Central memory CD4-positive, alpha-beta T cell (primary cell): ENCODE measurements at places on chromosomes 6 and 20.
A peak's percentile ranks its signal among the peaks of the same experiment; 100 is the strongest.

DNA sequence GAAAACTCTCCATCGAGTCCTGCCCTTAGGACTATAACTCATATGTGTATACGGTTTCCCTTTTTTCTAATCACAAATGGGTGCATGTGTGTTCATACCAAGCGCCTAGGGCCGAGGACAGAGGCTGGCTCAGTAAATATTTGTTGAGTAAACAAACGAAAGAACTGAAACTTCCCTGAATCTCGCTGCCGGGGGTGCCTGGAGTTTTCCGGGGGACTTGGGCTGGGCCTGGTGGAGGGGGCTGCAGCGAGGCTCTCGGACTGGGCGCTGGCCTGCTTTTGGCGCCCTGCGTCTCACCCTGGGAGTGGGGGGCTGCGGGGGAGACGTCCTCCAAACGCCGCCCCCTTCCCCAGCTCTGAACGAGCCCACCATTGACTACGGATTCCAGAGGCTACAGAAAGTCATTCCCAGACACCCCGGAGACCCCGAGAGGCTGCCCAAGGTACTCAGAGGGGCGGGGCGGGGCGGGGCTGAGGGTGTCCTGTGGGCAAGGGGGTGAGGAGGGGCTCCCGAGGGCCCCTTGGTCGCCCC is 49.0 kb downstream of the CPXM1 start:
- no peak for DNase-seq

- no peak for DNase-seq
Observed at GRCh38 chr6:26194816-26195375, 107.7 kb downstream of the HFE start.

- DNase-seq, result no peak
Observed at GRCh38 chr20:48148916-48149672, 363.8 kb upstream of the SULF2 start.

DNA sequence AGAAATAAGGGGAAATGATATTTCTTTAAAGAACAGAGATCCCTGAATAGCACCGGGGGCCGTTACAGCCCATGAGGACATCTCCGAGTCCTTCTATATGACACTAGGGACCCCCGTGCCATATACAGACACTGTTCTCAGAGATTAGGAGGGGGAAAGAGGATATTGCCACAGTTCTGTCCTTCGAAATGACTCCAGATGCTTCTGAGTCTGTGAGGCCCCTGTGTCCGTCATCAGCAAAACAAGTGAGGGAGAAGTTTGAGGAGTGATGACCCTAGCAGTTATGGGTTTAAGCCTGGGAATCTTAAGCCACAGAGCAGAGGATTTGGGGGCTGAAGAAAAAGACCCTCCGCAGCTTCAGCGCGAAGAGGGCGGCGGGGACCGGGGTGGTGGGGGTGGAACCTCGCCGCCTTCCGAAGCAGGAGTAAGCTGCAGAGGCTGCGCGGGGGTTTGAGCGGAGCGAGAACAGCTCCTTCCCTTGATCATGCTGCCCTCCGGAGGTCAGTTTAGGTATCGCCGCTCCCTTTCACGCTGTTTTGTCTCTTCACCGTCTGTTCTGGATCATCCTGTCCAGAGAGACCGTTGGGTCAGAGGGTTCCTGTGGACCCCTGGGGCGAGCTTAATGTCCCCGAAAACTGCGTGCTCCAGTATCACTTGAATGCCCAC is 23.6 kb downstream of the VPS52 start:
- DNase-seq, result peak; percentile 83

DNA sequence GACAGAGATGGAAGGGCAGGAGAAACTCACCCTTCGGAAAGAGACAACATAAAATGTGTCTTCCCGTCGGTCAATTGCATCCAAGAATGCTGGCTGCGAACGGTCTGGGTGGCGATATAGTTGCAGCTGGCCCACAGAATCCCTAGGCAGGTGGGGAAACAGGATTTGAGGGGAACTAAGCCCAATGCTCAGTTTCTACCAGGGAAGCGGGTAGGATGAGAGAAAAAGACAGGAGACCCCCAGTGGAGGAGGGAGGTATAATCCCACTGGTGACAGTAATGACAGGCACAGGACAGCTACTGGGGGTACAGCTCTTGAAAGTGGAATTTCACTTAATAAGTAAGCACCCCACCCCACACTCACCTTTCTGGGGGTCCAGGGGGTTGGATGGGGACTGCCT is 7.5 kb upstream of the TNXB start:
- no peak for DNase-seq

DNA sequence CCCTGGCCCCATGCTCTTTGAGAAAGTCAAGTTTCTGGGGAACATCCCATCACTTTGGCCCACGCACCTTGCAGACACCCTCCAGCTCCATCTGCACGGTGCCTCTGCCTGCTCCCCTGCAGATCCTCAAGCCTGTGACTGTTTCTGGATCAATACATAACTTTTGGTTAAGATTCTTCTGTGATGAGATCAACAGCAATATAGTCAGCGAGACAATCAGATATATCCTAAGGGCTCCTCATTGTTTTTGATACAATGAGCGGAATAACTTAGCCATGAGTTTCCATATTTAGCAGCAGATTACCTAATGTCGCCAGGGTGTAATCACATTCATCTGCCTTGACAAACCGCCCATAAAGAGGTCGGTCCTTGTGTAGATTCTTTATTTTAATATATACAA is 109.3 kb upstream of the MTHFD1L start:
- DNase-seq, result no peak

DNA sequence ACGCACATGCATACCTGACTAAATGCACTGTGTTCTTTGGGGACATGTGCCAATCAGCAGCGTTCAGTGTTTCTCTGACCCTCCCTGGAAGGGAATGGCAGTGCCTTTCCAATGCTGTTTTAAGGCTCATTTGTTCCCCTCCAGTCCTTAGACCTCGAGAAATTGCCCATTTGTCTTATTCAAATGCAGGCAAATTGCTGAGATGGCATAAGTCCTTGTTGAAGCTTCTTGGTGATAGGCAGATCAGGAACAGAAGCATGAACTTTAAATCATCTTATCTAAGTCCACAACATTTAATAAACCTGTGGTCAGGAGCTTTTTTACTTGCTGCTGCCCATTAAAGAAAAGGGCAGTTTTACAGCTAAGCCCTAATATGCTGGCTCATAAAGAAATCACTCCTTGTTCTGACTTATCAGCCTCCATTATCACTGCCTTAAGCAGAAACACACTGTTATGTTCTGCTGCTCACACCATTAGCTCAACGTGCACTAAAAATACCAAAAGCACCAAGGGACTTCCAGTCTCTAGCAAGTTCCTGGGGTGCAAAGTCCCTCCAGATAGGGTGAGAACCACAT is 112.9 kb upstream of the LRFN2 start:
- no peak for DNase-seq

- DNase-seq, result no peak
Observed at GRCh38 chr6:166456395-166457156, 73.8 kb upstream of the MPC1 start.

DNA sequence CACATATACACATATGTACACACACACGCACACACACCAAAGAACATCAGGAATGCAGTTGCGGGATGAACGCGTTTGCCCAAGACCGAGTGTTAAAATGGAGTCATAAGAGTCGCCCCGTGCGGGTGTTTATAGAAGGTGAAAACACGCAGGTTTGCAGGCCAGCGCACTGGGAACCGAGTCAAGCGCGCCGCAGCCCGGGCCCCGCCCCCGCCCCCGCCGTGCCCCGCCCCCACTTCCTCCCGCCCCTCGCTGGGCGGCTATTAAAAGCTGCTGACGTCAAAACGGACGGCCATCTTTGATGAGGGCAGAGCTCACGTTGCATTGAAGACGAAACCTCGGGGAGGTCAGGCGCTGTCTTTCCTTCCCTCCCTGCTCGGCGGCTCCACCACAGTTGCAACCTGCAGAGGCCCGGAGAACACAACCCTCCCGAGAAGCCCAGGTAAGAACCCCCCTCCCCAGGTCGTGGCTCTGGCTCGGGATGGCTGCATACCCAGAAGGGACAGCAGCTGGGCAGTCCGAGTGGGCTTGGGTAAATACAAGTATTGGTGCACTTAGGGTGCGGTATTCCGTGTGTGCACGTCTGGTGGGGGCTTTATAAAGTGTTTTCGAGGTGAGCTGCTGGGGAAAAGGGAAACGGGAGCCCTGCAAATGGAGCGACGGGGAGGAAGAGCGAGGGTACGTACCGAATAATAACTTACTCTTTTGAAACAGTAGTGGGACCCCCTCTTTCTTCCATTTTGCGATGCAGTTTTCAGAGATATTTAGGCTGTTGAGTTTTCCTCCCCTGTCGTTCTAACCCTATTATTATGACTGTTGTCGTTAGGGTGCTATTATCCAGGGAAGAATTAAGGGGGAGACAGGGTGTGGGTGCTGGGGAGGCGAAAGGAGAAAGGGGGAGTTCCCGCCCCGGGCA is at the start of gene SNAP25:
TSS of gene SNAP25 (plus strand) at position 295 of the 916 bp plus-strand sequence. CDS start 56,662 bp downstream, outside the sequence.
- DNase-seq, result peak; percentile 33

GRCh38 chr6:34810017-34810882 is 18.4 kb downstream of the BLTP3A start:
- no peak for DNase-seq

GRCh38 chr6:83868639-83869038 is 9.2 kb downstream of the CYB5R4 start:
- no peak for DNase-seq

DNA sequence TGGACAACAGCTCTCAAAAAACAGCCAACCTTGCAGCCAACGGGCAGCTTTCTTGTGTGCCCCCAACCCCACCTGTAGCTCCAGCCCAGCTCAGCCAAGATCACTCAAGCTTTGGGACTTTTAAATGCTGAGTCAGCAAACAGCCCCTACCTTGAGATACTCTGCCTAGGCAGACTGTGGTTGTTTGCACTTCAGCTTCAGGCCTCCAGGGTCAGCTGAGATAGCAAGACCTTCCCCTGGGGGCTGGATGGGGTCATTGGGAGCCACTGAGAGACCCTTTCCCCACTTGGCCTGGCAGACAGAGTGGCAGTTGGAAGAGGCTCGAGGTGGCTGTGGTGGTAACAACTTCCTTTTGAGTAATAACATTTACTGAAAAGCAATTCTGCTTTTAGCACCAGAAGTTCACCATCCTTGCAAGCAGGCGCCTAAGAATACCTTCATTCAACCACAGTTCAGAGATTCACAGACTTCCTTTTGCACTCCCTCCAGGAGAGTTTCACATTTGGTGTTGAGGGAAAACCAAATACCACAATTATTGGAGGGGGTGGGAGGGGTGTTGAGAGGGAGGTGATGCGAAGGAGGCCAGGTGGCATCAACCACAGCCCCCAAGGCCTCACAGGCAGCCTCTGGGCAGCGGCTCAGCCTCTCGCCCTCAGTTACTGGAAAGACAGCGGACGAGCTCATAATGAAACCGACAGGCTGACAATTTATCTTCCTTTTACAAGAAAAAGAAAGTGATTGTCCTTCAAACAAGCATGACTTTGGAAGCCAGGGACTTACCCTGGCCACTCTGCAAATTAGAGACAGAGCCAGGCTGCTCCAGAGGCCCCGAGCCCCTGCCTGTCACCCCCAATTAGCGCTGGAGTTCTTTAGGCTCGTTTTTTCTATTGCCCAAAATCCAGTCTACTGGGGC is 148.1 kb downstream of the CEBPB start:
- peak; percentile 19 for DNase-seq

DNA sequence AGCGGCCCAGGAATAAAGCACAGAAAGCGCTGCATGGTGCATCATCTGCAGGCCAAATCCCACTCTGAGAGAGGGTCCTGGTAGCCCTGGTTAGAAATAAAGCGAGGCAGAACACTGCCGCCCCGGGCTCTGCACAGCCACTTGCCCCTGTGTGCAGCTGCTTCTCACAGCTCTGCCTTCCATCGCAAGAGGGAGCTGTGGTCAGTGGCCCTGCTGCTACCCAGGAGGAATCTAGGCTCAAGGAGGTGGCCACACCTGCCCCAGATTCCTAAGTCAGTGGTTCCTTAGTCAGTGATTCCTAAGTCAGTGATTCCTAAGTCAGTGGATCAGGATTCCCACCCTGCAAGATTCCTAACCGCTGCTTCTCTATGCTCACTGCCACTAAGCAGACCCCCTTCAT is 8.8 kb downstream of the CDH4 start:
- no peak for DNase-seq

GRCh38 chr6:10534419-10534762 is 13.2 kb downstream of the GCNT2 start:
- no peak for DNase-seq

DNA sequence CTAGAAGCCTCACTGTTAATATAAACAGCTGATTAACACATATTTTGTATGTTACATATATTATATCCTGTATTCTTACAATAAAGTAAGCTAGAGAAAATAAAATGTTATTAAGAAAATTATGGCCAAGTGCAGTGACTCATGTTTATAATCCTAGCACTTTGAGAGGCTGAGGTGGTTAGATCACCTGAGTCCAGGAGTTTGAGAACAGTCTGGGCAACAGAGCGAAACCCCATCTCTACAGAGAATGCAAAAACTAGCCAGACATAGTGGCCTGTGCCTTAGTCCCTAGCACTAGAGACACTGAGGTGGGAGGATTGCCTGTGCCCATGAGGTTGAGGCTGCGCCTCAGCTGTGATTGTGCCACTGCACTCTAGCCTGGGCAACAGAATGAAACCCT is 81.9 kb downstream of the NCOA3 start:
- no peak for DNase-seq

DNA sequence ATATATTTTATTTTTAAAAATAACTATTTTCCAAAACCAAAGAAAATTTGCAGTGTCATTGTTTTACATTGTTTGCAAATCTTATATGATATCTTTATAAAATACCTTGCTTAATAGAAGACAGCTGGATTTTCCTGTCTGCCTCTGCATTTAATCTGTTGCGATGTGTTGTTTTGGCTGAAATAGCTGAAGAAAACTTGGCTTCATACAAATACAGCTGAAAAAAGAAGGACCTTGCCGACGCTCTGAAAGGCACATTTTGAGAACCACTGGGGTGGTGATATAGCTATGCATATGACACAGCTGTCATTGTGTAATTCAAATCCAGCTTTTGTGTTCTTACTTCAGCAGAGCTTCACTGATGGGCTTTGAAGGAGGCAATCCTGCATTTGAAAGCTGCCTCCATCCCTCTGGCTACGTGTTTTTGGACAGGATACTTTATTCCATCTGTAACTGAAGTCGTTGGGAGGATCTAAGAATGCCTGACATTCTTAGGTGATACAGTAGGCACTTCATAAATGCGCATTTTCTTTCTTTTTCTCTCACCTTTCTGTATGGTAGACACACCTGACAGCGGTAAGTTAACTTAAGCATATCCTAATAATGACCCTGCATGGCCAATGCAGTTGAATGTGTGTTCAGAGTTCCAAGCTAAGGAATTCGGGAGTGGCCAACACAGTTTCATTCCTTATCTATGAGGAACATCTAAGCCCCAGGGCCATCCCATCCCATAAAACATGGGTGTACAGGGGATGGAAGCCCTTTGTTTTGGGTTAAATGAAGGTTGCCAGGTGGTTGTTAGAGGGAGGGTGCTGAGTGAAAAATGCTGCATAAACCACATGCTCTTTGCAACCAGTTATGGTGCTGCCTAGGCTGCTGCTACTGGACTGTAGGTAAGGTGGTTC is 213.0 kb downstream of the TFAP2A start:
- DNase-seq, result no peak

- no peak for DNase-seq
Observed at GRCh38 chr6:133504761-133505160, 263.6 kb downstream of the EYA4 start.

- peak; percentile 0 for DNase-seq
Observed at GRCh38 chr6:107458672-107459282, 587 bp downstream of the PDSS2 start.

- no peak for DNase-seq
Observed at GRCh38 chr6:6315660-6316059, 4.8 kb downstream of the F13A1 start.

GRCh38 chr20:381581-382290 is 1.2 kb downstream of the TRIB3 start:
- DNase-seq, result peak; percentile 64

GRCh38 chr6:45949256-45949655 is 66.4 kb downstream of the CLIC5 start:
- no peak for DNase-seq
